ENCODE measurements at places on chromosomes 4 and X. TPM values are rescaled to one million over a fixed set of nuclear protein-coding genes. Genes with fewer than 3 reads are reported as not detected.

GRCh38 chr4:87732033-87732765, 67.2 kb upstream of the IBSP start:
- H3K36me3 ChIP-seq: no peaks in the 10 kb centered on the region
- DNase-seq: no peak
- H3K4me1 ChIP-seq: no peaks in the 10 kb centered on the region
- no peak overlapping the region for H3K27ac ChIP-seq
- H3K27me3 ChIP-seq: 0 out of 2 replicates have a peak, but pooled peaks cover 4% of the 10 kb centered on the region
- no peak overlapping the region for H3K4me3 ChIP-seq

DNA sequence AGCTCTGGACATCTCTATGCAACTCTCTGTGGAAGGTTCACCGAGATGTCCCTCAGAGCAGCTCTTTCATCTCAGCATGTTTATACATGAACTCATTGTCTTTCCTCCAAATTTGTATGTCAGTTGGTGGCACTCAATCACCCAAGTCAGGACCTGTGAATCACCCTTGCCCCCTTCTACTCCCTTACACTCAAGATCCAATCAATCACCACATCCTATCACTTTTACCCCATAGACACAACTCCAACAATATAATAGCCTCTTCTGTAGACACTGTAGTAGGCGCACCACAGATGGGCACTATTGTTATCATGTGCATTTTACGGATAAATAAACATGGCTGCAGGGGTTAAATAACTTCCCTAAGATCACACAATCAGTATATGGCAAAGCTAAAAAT, 41.3 kb upstream of the IRF2 start:
- H3K4me3 ChIP-seq: no peak overlapping the region
- DNase-seq: no peak
- H3K36me3 ChIP-seq: no peaks in the 10 kb centered on the region

GRCh38 chr4:106522839-106523238, 154.3 kb upstream of the GIMD1 start:
- H3K4me1 ChIP-seq: no peaks in the 10 kb centered on the region
- DNase-seq: peak; percentile 6
- H3K36me3 ChIP-seq: no peaks in the 10 kb centered on the region

GRCh38 chr4:151887031-151887815, 126.4 kb upstream of the GATB start:
- H3K36me3 ChIP-seq: no peaks in the 10 kb centered on the region
- H3K27me3 ChIP-seq: no peaks in the 10 kb centered on the region
- H3K27ac ChIP-seq: no peak overlapping the region

DNA sequence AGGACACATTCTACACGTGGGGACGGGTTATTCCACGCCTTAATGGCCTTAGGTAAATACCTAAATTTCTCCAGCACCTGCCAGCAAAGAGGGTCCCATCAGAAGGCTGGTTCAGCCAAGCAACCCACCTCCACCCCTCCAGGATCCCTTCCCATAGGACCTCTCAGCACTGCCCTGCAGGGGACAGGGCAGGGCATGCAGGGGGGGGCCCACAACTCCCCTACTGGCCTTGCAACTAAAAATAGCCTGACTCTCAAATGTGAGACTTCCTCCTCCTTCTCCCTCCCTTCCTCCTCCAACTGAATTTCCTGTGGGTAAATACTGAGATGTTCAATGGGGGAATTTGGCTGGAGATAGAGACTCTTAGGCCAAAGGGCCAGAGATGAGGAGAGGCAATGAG, 6.3 kb downstream of the LAS1L start:
- no peaks in the 10 kb centered on the region for H3K4me1 ChIP-seq
- no peak overlapping the region for H3K4me3 ChIP-seq
- no peak overlapping the region for H3K27ac ChIP-seq
- H3K27me3 ChIP-seq: no peaks in the 10 kb centered on the region
- no peak for DNase-seq

GRCh38 chrX:107710617-107711391, 64.8 kb downstream of the TSC22D3 start:
- H3K4me1 ChIP-seq: peaks cover 27% of the 10 kb centered on the region
- no peak overlapping the region for H3K4me3 ChIP-seq
- H3K36me3 ChIP-seq: no peaks in the 10 kb centered on the region
- H3K27ac ChIP-seq: peak overlapping the region; percentile 32
- DNase-seq: peak; percentile 28

GRCh38 chr4:129113919-129114318, 18.0 kb downstream of the C4orf33 start:
- DNase-seq: no peak
- H3K36me3 ChIP-seq: no peaks in the 10 kb centered on the region
- no peak overlapping the region for H3K27ac ChIP-seq
- no peak overlapping the region for H3K4me3 ChIP-seq
- H3K27me3 ChIP-seq: no peaks in the 10 kb centered on the region
- no peaks in the 10 kb centered on the region for H3K4me1 ChIP-seq

EPHA5 gene
- total RNA-seq: 8.7 TPM

- no peaks in the 10 kb centered on the region for H3K27me3 ChIP-seq
- H3K4me1 ChIP-seq: no peaks in the 10 kb centered on the region
- no peak overlapping the region for H3K4me3 ChIP-seq
- DNase-seq: no peak
Observed at GRCh38 chrX:145848857-145849256, 31.2 kb downstream of the SLITRK2 start.

FAM90A26 gene
- not detected for total RNA-seq

CXCL13 gene
- not detected for total RNA-seq

DNA sequence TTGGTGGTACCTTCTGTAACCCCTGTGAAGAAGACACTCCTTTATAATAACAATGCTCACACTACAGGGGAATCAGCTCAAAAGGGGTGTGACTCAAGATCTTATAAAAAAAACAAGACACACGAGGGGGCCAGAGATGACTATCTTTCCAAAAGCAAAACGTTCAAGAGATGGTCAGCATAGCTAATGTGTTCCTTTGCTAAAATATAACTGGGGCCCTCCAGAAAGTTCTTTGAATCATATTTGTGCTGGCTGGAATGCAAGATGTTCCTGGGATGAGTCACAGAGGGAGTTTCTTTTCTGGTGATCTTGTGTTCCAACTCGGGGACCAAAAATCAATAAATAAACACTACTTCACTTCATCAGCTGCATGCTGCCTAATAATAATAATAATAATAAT, 46.5 kb downstream of the RAI2 start:
- no peak overlapping the region for H3K27ac ChIP-seq
- no peaks in the 10 kb centered on the region for H3K36me3 ChIP-seq
- H3K4me1 ChIP-seq: no peaks in the 10 kb centered on the region

SLC16A2 gene
- total RNA-seq: 46.0 TPM

DNA sequence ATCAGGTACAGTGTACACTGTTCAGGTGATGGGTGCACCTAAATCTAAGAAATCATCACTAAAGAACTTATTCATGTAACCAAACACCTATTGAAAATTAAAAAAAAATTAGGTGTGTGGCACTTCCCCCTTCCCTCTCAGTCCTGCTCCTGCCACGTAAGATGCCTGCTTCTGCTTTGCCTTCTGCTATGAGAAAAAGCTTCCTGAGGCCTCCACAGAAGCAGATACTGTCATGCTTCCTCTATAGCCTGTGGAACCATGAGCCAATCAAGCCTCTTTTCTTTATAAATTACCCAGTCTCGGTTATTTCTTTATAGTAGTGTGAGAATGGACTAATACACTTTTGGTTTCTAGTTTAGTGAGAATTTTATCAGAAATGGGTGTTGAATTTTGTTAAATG, 459.8 kb upstream of the DIPK2B start:
- H3K36me3 ChIP-seq: no peaks in the 10 kb centered on the region
- no peak overlapping the region for H3K27ac ChIP-seq
- no peaks in the 10 kb centered on the region for H3K27me3 ChIP-seq
- H3K4me1 ChIP-seq: no peaks in the 10 kb centered on the region
- no peak for DNase-seq

DNA sequence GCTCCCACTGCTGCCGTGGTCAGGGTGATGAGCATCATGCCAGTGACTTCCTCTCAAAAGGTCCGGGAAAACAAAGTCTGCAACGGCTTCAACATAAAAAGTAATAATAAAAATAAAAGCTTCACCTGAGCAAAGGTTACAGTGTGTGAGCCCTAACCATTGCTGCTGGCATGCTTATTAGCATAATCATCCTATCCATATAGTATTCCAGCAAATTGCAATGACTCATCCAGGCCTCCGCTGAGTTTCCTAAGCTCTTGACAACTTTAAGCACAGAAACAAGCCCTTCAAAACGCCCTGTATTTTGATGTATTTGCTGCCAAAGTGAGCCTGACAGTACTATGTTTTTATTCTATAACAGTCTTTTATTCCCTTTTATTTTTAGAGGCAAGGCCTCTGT, 100.5 kb downstream of the AASDH start:
- no peak overlapping the region for H3K4me3 ChIP-seq
- H3K36me3 ChIP-seq: no peaks in the 10 kb centered on the region
- DNase-seq: no peak
- no peaks in the 10 kb centered on the region for H3K27me3 ChIP-seq
- H3K27ac ChIP-seq: no peak overlapping the region
- H3K4me1 ChIP-seq: no peaks in the 10 kb centered on the region

Data from SJCRH30 (cell line).